Left lobe of liver (tissue), 2 donors: ENCODE measurements at places on chromosomes 1 and 21. TPM values are rescaled to one million over a fixed set of nuclear protein-coding genes. Genes with fewer than 3 reads are reported as not detected.

FALEC gene
- 0.35 TPM for total RNA-seq

BCAN gene
- not detected for total RNA-seq

CACYBP gene
- total RNA-seq, result 27.8 TPM

SERBP1 gene
- 77.0 TPM for total RNA-seq

SPATA45 gene
- total RNA-seq, result not detected

TFF2 gene
- total RNA-seq, result 0.25 TPM

PTPN7 gene
- 0.86 TPM for total RNA-seq
